ENCODE measurements at places on chromosomes 12 and 14. TPM values are rescaled to one million over a fixed set of nuclear protein-coding genes. Genes with fewer than 3 reads are reported as not detected.

DNA sequence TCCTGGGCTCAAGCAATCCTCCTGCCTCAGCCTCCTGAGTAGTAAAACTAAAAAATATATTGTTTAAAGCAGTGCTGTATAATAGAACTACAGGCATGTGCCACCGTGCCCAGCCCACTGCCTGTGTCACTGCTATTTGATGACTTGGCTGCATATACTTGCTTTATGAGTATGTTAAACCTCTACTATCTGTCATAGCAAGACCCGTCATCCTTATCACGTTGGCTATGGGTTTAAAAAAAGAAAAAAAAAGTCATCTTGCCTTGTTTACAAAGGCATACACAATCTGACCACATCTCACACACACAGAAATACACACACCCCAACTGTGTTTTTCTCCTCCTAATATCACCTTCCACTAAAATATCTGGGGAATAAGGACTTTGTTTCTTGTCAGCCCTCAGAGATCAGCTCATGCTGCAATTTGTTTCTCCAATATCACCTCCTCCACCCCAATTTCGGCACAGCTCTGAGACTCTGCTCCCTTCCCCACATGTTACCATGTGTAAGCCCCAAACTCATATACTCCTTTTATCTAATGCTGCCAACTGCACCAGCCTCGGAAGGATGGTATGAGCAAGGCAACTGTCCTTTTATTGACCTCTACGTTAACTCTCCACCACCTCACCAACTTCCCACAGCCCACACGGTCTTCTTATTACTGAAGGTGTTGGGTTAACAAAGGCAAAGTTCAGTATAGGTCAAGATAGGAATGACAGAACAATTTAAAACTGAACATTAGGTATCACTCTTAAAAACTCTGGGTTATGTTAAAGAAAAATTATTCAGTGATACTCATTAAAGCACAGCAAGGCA lies 802 bp upstream of the TMPRSS12 start:
- no peak for DNase-seq
- no peaks in the 10 kb centered on the region for H3K27me3 ChIP-seq
- peak overlapping the region; percentile 55 for H3K27ac ChIP-seq

GRCh38 chr12:119136811-119137410 lies 41.8 kb upstream of the HSPB8 start:
- H3K27me3 ChIP-seq, result no peaks in the 10 kb centered on the region
- H3K36me3 ChIP-seq, result no peaks in the 10 kb centered on the region
- no peak for DNase-seq

FGF6 gene
- not detected for total RNA-seq

ZDHHC22 gene
- not detected for total RNA-seq

DNA sequence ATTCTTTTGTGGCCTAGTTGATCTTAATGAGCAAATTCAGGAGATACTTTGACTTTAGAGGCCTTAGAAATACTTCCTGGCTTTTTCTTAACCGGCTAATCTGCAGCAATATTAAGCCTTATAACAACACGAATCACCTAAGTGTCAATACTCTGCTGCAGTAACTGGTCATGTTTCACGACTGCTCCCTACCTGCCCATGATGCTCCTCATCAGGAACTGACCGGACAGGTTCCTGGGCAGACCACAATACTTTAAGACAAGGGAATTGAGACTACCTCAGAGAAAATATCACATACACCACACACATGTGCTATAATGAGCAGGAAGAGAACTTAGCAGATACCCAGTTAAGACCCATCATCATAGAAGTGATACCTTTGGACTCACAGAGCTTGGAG lies 211.9 kb upstream of the BMP4 start:
- H3K27me3 ChIP-seq, result no peaks in the 10 kb centered on the region
- peaks cover 5% of the 10 kb centered on the region for H3K4me1 ChIP-seq
- H3K27ac ChIP-seq, result no peak overlapping the region
- no peaks in the 10 kb centered on the region for H3K36me3 ChIP-seq

DNA sequence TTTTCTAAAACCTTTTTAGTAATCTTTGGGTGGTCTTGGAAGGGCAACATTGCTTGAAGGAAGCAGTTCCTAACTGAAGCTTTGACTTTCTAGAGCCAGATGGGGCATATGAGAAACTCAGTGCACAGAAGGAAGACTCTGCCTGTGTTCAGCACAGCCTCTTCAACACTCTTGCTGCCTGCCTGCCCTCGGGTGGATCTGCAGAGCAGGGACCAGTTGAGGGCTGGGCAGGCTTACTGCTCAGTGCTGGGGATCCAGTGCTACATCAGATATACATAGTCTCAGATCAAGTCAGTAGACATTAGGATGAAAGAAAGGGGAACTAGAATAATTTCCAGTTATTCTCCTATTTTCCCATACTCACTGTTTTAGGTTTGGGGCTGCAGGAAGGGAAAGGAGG lies 29.5 kb upstream of the TMX1 start:
- H3K27me3 ChIP-seq, result no peaks in the 10 kb centered on the region
- no peak overlapping the region for H3K4me3 ChIP-seq
- H3K4me1 ChIP-seq, result peaks cover 17% of the 10 kb centered on the region
- no peak for DNase-seq
- H3K27ac ChIP-seq, result no peak overlapping the region

- peak; percentile 49 for DNase-seq
- no peaks in the 10 kb centered on the region for H3K27me3 ChIP-seq
- peaks cover 22% of the 10 kb centered on the region for H3K4me1 ChIP-seq
- H3K4me3 ChIP-seq, result no peak overlapping the region
- H3K27ac ChIP-seq, result no peak overlapping the region
These were observed 3.0 kb upstream of the ZC3H14 start for GRCh38 chr14:88559852-88560251.

CDKL1 gene
- total RNA-seq, result 4.5 TPM

GRCh38 chr14:96166461-96167223 lies 38.0 kb upstream of the BDKRB2 start:
- H3K27me3 ChIP-seq, result no peaks in the 10 kb centered on the region
- peak overlapping the region; percentile 23 for H3K27ac ChIP-seq
- H3K36me3 ChIP-seq, result no peaks in the 10 kb centered on the region
- no peak overlapping the region for H3K4me3 ChIP-seq

DNA sequence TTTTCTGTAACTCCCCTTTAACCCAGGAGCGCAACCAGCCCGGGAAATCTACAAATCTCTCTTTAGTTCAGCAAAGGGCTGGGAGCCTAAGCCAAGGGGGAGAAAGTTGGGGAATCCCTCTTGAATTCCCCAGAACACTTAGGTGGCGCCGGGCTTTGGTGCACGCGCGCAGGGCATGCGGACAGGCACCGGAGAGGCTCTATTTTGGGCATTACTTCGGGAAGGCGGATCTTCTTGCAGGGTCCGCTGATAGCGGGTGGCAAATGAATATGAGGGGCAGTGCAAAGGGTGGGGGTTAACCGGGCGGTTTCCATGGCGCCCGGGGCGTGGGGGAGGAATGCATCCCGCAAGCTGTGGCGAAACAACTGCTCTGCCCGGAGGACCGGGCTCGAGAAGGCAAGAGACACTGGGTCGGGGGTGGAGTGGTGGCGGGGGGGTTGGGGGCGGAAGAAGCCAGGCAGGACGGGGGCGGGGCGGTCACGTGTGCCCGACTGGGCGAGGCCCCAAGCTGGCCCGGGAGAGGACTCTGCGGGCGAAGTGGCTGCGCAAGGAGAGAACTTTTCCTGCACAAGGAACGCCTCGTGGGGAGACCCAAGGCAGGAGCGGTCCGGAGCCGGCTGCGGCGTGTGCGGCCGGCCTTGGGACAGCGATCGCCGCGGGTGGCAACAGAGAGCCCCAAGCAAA lies at the start of gene FLVCR2:
FLVCR2 (plus strand) TSS at position 519 of the 684 bp plus-strand sequence. CDS start 353 bp downstream, outside the sequence.
- H3K4me1 ChIP-seq, result peaks cover 15% of the 10 kb centered on the region
- DNase-seq, result peak; percentile 84
- H3K4me3 ChIP-seq, result peak within 1 kb of the TSS; percentile 61
- peak within 1 kb of the TSS; percentile 78 for H3K27ac ChIP-seq
- no peaks in the 10 kb centered on the region for H3K36me3 ChIP-seq

- H3K4me3 ChIP-seq, result no peak overlapping the region
These were observed 149.0 kb upstream of the NAV3 start for GRCh38 chr12:77681726-77682125.

GRCh38 chr12:45671254-45671653 lies 58.3 kb upstream of the ARID2 start:
- peaks cover 35% of the 10 kb centered on the region for H3K4me1 ChIP-seq
- H3K36me3 ChIP-seq, result no peaks in the 10 kb centered on the region
- no peaks in the 10 kb centered on the region for H3K27me3 ChIP-seq
- no peak overlapping the region for H3K4me3 ChIP-seq
- no peak overlapping the region for H3K27ac ChIP-seq

- no peaks in the 10 kb centered on the region for H3K36me3 ChIP-seq
- no peak overlapping the region for H3K4me3 ChIP-seq
- H3K27me3 ChIP-seq, result no peaks in the 10 kb centered on the region
- no peaks in the 10 kb centered on the region for H3K4me1 ChIP-seq
- no peak for DNase-seq
These were observed 50.9 kb upstream of the VASH1 start for GRCh38 chr14:76710056-76711010.

GRCh38 chr14:105013150-105013785 lies 7.6 kb downstream of the CDCA4 start:
- H3K4me3 ChIP-seq, result no peak overlapping the region
- no peak for DNase-seq
- H3K27ac ChIP-seq, result no peak overlapping the region
- H3K4me1 ChIP-seq, result peaks cover 1% of the 10 kb centered on the region

DNA sequence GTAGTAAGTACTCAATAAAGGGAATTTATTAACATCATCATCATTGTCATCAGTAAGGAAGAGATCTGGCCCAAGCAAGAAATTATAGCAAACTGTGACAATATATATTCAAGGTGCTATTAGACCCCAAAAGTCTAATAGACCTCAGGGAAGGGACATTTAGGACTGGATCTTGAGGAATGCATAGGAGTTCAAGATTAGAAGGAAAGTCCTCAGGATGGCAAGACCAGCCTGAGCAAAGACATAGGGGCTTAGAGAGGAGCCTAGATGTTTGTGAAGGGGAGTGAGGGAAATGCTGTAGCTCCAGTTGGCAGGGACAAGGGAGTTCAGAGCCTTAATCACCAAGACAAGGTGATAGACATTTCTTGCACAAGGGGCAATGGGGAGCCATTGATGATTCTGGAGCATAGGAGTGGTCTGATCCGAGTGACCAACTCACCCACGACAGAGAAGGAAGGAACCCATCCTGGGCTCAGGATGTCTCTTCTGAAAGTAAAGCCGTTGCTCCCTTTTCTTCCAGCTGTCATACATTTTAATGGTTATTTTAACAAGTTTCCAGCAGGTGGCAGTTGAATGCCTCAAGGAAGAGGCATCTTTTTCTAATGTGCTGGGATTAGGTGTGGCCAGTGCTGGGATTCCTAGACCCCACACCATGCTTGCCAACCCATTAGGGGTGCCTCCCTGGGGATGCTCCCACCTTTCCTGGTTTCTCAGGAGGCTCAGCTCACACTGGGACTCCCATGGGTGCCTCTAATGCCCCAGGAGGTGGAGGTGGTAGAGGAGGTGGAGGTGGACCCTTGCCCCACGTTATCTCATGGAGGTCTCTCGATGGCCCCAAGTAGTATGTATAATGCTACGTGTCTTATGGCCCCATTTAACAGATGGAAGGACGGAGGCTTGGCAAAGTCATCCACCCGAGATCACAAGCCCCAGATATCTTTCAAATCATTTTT lies 37.8 kb downstream of the PHETA1 start:
- H3K4me3 ChIP-seq, result no peak overlapping the region
- no peaks in the 10 kb centered on the region for H3K36me3 ChIP-seq
- no peak for DNase-seq
- H3K4me1 ChIP-seq, result no peaks in the 10 kb centered on the region
- no peaks in the 10 kb centered on the region for H3K27me3 ChIP-seq

- H3K27ac ChIP-seq, result peak overlapping the region; percentile 40
- H3K4me3 ChIP-seq, result no peak overlapping the region
- DNase-seq, result peak; percentile 48
- H3K4me1 ChIP-seq, result peaks cover 16% of the 10 kb centered on the region
- no peaks in the 10 kb centered on the region for H3K27me3 ChIP-seq
These were observed 371 bp upstream of the REM2 start for GRCh38 chr14:22882529-22883172.

OAS2 gene
- total RNA-seq, result 0.25 TPM

PPFIA2 gene
- total RNA-seq, result not detected

DNA sequence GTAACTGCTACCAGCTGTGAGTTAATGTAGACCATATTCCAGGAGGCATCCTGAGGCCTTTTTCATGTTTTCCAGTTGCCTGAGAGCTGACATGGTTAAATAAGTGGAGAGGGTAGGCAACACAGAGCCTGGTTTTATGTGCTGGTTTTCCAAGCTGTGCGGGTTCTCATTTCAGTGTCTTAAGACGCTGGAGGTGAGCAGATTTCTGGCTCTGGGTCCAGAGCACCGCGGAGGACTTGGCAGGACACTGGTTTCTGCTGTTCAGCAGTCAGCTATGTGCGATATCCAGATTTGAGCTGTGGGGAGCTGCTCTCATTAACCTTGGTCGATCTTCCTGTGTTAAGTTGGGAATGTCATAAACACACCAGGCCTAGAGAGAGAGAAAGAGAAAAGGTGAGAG lies 680.8 kb downstream of the BCL11B start:
- no peaks in the 10 kb centered on the region for H3K4me1 ChIP-seq
- no peaks in the 10 kb centered on the region for H3K36me3 ChIP-seq

SLCO1B1 gene
- 0.18 TPM for total RNA-seq

- no peak for DNase-seq
- no peak overlapping the region for H3K27ac ChIP-seq
- no peaks in the 10 kb centered on the region for H3K4me1 ChIP-seq
- no peak overlapping the region for H3K4me3 ChIP-seq
These were observed 87.7 kb downstream of the SSPN start for GRCh38 chr12:26283046-26283445.

- no peak for DNase-seq
- H3K36me3 ChIP-seq, result no peaks in the 10 kb centered on the region
- no peaks in the 10 kb centered on the region for H3K4me1 ChIP-seq
- H3K27ac ChIP-seq, result no peak overlapping the region
- no peaks in the 10 kb centered on the region for H3K27me3 ChIP-seq
These were observed 46.4 kb upstream of the SYT10 start for GRCh38 chr12:33486058-33486457.

DNA sequence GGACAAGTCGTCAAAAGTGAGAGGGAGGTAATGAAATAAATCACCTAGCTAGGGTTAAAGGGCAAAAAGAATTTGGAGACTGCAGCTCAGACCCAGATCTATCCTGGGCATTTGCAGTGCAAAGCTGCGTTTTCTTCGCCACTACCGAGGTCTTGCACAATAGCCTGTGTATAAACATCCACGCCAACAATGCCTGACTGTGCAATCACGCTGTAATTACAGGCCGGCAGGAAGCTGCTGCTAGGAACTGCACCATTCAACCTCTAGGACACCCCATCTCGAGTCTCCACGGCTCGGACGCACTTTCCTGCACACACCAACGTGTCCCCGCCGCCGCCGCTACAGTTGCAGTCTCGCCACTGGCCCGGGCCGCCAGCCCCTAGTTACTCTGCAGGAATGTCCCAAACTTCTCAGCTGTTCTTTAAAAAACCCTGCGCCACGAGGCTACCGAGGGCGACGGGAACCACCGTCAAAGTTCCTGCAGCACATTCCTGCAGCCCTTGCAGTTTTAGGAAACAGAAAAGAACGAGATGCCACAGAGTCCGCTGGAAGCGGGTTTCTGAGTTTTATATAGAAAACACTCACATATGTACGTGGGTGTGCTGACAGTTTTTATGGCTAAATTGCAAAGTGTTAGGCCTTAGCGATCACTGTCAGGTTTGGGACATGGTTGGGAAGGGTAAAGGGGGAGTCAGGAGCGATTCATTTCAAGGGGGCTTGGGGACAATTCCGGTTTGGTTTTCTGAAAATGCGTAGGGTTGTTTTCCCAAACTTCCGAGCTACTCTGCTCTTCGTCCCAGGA lies 65.6 kb upstream of the PTGR2 start:
- peak; percentile 84 for DNase-seq
- H3K27me3 ChIP-seq, result no peaks in the 10 kb centered on the region
- peak overlapping the region; percentile 64 for H3K4me3 ChIP-seq
- peak overlapping the region; percentile 77 for H3K27ac ChIP-seq

- H3K4me1 ChIP-seq, result peaks cover 22% of the 10 kb centered on the region
- H3K36me3 ChIP-seq, result no peaks in the 10 kb centered on the region
- DNase-seq, result peak; percentile 48
- no peak overlapping the region for H3K27ac ChIP-seq
These were observed 105.2 kb upstream of the ATF7IP start for GRCh38 chr12:14260011-14260993.

Measured in Caco-2 (cell line).